T-helper 1 cell (primary cell): ENCODE measurements at places on chromosomes 2 and 18.

GRCh38 chr2:98460573-98461497, 16.2 kb downstream of the INPP4A start:
- DNase-seq = no peak

DNA sequence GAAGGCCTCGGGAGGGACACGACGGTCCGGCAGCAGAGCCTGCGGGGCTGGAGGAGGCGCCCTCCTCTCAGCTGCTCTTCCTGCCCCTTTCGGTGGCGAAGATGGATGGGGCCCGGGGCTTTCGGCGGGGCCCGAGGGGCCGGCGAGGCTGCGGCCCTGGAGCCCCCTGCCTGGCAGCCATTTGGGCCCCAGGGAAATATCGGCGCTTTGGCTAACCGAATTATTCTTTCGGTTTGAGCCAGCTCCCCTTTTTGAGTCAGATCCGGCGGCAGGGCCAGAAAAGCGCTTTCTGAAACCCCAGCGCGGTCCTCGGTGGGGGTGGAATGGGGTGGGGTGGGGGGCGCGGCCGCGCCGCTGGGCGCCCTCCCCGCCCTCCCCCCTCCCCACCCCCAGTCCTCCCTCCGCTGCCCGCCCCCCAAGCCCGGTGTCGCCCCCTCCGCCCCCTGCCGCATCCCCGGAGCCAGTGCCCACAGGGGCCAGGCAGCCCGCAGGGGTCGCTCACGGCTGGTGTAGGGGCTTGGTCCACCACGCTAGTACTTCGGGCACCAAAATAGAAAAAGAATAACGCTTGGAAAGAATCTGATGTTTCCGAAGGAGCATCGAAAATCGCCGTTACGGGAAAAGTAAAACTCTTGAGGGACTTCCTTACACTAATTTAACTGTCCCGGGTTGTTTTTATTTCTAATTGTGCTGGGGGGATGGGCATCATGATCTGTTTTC, 9.1 kb upstream of the ARID5A start:
- DNase-seq = peak; percentile 50

DNA sequence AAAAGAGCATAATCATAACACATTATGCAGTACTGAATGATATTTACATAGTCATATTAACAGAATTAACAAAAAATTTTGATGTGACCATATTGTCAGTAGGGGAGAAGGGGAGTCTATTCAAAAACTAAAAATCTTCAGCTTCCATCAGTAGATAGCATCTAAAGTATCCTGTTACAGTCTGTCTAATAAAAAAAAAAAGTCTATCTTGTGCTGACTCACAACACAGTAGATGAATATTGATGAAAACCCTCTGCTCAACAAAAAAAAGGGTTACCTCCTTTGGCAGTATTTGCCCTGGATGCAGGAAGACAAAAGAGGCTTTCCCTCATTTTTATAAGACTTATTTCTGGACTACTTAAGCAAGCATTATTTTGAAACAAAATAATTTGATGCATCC, 27.3 kb downstream of the GRB14 start:
- no peak for DNase-seq

DNA sequence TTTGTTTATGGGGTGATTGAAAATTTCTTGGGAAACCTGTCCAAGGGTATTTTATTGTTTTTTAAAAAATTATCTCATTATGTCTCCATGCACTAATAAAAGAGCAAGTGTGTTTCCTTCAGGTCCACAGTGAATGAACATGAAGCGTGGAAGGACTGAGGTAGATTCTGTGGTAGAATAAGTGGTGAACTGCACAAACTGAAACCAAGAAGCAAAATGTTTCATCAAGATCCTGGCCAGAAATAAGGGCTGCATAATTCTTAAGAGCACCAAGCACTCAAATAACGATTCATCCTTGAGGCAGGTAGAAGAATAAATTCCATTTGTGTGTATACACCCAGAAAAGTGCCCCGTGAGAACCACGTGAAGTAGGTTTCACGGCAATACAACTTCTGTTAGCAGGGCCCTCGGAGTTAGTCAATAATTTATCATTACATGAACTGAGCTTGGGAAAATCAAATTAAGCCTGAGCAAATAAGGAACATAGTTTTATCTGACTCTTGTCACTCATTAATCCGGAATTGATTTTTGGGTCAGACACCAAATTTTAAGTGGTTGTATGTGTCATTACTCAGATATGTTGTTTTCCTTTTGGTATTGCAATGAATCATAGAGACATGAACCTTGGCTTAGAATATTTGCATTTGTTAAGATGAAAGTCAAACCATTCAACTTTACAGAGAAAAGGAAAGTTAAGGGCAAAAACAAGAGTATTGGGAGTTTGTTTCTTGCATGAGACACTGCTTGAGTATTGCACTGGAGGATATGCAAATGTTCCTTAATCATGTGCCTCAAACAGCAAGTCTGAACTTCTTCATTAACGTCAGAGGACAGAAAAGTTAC, 472.6 kb upstream of the NETO1 start:
- no peak for DNase-seq

DNA sequence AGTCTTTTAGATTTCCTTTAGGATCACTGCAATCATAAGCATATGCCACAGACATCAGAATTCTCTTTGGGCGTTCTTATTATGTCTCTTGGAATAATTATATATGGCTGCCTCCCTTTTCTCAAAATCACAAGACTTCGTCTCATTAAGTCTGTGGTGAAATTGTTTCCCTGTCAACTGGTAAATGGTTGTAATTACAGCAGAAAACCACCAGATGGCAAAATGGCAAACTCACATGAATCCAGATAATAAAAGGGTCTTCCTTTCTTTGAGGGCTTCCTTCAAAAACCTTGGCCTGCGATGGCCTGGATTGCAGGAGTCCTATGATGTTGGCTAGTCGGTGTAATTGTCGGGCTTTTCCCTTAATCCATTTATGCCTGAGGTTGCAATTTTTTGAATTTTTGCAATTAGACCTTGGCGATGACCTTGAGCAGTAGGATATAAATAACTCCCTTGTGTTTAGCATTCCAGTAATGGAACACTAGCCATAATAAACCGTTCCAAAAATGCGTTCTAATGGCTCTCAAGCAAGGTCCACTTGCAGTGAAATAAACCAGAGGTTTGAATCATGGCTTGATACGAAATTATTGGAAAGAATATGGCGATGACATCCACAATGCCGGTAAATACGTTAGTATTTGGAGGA, 656.4 kb downstream of the MBD2 start:
- DNase-seq = no peak

GRCh38 chr2:108617617-108618016, 83.3 kb downstream of the LIMS1 start:
- DNase-seq = no peak

GRCh38 chr2:72157871-72158771, 10.5 kb upstream of the CYP26B1 start:
- no peak for DNase-seq
